Activated T-helper 1 cell treated with Interleukin-2 at 50 U/mL for 16 hours (primary cell): ENCODE measurements at places on chromosomes 6 and 20.

DNA sequence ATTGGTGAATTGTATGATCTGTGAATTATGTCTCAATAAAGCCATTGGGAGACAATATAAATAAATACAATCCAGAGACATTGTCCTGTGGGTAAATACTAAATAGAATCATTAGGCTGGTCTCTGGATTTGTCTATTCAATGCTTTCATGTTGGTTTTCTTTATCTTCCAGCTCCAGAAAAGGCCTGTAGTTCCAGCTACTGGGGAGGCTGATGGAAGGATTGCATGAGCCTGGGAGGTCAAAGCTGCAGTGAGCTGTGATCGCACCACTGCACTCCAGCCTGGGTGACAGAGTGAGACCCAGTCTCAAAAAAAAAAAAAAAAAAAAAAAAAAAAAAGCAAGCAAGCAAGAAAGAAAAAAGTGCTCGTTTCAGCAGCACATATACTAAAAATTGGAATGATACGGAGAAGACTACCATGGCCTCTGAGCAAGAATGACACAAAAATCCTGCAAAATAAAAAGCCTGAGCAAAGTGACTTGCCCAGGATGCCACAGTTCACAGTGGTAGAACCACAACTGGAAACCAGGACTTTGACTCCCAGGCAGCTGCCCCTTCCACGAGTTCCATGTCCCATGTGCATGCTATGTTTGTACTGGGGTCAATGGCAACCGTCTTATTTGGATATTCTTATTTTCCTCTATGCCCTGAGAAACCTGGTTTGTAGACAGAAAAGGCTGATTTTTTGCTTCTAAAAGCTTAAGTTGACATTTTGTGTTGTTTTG is 33.6 kb upstream of the GMPR start:
- DNase-seq, result no peak

DNA sequence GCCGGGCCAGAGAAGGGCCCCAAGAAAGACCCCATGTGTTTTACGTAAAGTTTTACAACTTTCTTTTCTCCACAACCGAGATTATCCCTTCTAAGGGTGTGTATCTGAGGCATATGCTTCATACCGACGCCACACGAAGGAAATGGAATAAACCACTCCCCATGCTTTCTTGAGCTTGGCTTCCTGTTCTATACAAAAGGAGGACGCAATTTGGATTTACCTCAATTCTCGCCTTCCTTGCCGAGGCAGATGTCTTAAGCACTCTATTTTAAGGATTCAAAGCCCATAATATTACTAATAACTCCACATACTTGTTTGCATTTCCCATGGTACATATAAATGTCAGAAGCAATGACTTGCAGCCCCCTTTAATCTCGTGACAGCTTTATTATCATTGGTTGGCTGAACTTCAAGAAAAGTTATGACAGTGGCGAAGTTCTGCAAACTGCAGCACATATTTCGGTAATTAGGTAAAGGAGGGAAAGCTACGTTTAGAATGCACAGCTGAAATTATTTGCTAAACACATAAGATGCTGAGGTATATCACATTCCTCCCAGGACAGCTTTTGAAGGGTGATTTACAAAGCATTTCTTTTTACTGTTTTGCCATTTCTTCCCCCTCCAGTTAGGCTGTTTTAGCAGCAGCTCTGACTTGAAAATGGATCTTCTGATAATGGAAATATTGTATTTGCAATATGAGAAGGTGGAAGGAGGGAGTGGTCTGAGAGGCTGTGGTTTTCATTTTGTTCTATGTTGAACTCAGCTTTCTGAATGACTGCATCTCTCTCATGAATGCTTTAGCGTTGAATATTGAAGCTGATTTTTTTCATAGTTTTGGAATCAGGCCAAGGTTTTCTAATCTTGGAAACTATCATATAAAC is 330.5 kb downstream of the EPHA7 start:
- no peak for DNase-seq

DNA sequence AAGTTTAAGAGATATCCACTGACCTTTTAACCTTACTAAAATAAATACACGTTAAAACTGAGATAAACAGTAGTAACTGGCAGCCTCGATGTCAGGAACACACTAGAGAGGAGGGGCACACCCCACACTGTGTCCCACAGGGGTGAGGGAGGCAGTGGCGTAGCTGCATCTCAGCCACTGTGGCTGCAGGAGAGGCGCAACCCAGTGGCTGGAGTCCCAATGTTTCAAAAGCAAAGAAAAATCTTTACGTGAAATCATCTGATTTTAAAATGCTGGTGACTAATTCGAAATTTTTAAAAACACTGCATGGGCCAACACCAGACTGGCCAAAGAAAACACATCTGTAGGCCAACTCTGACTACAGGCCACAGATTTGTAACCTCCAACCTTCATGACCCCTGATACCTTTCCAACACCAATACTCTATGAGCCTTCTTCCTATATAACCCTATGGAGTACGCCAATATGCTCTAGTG is 54.7 kb downstream of the TRAM2 start:
- no peak for DNase-seq

DNA sequence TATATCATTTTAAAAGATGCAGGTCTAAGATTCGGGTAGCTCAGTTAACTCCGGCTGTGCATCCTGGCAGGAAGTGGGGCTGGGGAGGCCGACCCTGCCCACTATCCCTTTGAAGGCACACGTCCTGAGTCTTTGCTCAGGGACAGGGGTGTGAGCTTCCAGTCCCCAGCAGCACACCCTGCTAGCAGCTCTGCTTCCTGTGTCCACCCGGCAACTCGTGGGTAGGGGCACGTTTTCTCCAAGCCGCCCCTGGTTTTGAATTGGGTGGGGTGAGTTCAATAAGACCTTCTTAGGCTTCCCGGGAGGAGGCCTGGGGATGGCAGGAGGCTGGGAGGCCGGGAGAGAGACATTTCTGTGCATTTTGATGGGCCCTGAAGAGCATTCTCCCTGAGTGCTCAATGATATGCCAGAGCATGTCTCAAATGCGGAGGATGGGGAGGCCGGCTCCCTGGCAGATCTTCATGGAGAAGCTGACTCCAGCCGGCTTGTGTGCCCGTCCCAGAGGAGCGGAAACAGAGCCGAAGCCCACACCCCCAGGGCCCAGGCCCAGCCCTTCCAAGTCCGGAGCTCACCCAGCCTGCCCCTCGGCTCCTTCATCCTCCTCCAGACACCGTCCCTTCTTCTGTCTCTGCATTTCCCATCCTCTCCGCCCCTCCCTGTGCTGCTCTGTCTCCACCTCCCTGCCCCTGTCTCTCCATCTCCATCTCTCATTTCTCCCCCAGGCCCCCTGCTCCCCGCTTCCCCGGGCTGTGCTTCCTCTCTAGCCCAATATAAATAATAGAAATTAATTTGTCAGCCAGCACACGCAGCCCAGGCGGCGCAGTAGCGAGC is 36.3 kb upstream of the ZFAND3 start:
- no peak for DNase-seq

DNA sequence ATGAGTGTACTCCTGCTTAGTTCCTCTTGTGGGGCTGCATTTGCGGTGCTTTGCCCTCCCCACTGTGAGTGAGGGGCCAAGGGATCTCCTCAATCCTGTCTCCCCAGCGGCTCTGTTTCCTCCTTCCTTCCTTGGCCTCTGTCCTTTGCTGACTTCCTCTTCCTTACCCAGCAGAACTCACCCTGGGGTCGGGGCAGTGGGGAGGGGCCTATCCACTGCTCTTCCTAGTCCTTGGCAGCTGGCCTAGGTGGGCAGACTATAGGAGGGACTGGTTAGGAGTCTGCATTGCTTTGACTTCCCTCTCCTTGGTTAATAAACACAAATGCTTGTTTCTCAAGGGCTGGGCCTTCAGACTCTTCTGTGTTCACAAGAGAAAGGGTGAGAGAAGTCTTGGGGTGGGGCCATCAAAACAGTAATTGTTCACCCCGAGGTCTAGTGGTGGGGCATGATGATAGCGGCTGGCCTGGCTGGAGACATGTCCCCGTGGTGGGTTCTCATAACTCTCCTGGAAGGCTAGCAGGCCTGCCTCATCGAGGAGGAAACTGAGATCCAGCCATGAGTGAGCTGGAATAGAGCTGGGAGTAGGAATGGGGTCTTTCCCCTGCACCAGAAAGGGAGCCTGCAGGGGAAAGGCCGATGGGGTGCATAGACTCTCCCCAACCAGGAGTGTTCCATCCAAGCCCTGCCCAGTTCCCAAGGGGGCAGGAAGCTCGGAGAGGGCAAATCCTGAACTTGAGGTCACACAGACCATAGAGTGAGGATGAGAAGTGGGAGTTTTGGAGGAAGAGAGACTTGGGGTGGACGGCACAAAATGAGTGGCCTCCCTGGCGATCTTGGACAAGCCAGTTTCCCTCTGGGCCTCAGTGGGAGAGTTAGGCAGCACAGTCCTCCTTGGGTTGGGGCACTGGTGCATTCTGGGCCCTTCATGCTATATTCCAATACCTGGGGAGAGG is 12.7 kb downstream of the FAM110A start:
- DNase-seq, result no peak

GRCh38 chr20:25544311-25544710 is 41.0 kb downstream of the NINL start:
- no peak for DNase-seq

- DNase-seq, result no peak
Observed at GRCh38 chr6:163866192-163866591, 451.7 kb downstream of the QKI start.

DNA sequence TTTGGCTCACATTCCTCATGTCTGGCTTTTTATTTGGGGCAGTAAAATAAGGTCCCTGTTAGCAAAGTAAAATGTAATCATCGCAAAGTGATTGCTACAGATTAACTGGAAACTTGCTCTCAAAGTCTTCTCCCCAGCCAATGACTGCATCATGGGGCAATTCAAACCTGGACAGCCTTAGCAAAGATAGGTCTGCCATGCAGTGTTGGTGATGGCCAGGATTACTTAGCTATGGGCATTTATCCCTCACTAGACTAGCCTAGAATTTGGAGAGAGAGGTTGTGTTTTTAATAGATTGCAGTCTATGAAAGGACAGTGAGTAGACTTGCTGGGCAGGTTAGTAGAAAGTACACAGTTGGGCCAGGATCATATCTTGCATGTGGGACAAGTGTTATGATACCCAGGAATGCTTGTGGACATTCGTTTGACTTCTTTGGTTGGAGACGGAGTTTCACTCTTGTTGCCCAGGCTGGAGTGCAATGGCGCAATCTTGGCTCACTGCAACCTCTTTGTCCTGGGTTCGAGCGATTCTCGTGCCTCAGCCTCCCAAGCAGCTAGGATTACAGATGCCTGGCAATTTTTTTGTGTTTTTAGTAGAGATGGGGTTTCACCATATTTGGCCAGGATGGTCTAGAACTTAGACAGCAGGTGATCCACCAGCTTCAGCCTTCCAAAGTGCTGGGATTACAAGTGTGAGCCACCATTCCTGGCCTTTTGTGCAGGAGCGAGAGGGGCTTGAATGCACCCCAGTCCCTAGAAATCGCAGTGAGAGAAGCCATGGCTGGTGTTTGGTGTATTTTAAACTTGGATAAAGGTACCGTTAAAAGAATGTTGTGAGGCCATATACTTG is 3.4 kb downstream of the RPS12 start:
- no peak for DNase-seq

DNA sequence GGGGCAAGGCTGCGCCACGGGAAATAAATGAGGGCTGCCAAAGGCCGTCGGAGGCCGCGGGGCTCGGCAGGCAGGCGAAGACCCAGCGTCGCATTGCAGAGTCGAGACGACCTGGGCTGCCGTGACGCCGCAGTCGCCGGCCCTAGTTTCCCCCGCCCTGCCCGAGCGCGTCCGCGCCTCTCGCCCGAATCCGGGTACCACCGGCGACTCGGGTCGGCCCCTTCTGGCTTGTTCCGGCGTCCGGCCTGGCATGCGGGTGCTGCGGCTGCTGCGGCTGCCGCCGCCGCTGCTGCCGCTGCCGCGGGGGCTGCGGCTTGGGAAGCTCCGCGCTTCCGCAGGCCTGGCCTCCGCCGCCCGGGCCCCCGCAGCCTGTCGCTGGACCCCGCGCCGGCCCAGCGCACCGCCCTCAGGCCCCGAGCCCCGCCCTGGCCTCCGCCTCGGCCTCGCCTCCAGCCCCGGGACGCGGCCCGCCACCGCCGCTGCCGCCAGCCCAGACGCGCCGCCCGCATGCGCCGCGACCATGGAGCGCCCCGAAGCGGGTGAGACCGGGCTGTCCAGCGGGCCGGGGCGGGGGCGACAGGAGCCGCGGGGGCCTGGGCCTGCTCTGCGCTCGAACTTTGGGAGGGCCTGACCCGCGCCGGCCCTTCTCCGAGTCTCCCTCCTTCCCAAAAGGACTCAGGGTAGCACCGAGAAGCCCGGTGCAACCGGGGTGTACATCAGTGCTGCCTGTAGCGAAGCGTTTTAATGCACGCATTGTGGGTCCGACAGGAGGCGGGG is at the start of gene AKAP7:
AKAP7 (plus strand) TSS at position 224 of the 777 bp plus-strand sequence; CDS start at position 521, 297 bp downstream.
- DNase-seq, result peak; percentile 41

DNA sequence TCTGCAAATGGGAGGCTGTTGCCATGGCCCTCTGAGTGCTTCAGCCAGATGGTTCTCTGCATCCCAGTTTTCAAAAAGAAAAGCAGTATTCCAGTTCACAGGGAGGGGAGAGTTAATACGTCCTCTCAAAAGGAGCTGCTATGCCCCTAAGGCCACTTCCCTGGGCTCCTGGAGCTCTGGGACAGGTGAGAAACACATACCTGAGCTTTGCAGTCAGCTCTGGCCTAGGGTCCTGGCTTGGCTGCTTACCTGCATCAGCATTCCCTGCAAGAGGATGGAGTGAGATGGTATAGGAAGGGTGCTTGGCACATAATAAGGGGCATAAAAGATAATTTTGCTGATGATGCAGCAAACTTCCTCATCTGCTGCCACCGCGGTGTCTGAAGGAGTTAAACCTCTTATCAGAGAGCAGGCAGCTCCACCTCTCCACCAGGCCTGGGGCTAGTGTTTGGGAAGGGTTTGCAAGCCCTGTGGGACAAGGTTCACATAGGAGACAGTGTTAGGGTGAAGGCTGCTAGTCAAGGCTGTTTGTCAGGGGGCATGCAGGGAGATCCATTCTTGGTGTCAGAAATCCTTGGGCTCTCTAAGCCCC is 62.7 kb downstream of the SLC24A3 start:
- DNase-seq, result no peak

DNA sequence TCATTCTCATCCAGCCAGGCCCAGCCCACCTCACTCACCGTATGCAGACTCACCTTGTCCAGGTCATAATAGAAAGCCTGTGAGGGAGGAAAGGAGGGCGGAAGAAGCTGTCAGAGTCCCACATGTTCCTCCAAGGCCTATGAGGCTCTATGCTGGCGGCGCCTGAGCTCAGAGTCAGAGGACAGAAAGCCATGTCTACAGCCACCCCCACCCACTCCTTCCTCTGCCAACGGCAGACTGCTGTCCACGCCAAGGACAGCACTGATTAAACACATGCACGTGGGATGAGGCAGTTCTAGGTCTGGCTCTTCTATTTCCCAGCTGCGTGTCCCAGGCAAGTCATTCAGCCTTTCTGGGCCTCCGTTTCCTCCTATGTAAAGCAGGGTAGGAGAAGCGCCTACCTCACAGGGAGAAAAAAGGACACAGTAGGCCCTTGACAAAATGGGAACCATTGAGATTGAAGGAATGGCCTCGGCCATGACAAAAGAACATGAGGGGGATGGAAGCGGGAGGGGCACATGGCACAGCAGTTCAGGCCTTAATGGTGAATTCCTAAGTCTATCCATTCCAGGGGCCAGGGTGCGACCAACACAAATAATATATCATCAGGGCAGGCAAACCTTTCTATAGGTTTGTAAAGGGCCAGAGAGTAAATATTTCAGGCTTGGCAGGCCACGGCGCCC is 80.1 kb downstream of the RIPOR3 start:
- no peak for DNase-seq
